ENCODE measurements at places on chromosomes 3 and 15.

DNA sequence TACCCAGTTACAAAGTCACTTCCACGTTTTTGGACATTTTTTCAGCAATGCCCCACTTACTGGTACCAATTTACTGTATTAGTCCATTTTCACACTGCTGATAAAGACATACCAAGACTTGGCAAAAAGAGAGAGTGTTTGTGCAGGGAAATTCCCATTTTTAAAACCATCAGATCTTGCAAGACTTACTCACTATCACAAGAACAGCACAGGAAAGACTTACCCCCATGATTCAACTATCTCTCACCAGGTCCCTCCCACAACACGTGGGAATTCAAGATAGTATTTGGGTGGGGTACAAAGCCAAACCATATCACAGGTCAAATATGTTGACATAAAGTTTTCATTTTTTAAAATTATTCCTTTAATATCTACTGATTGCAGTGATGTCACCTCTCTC is 16.2 kb upstream of the ABI3BP start:
- no peak for DNase-seq

DNA sequence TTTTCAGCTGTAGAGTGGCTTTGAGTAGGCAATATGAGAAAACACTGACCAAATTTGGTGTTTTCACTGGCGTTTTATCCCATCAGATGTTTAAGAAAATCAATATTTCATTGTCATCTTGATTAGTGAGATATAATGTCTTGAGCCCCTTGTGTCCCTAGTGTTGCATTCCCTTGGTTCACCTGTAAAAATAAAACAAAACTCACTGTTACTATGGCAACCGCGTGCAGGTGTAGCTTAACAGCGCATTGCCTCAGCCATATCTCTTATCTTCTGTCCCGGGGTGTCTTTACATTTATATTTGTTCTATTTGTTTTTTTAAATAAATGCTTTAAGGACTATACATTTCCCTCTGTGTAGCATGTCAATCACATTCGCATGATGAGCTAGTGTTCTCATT is 551.6 kb downstream of the ZIC1 start:
- DNase-seq, result no peak

GRCh38 chr3:53079791-53080555 is 34.1 kb upstream of the SFMBT1 start:
- no peak for DNase-seq

DNA sequence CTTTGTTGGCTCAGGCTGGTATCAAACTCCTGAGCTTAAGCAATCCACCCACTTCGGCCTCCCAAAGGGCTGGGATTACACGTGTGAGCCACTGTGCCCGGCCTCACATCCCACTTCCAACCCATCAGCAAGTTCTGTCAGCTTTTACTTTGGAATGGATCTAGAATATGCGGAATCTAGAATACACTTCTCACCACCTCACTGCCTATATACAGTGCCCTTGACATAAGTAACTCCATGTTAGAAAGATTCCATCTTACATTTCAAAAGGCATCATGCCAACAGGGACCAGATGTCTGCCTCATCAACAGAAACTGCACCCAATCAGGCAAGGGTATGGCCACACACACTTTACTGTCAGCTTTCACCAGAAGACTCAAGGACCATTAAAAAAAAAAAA is 9.9 kb upstream of the RBSN start:
- no peak for DNase-seq

DNA sequence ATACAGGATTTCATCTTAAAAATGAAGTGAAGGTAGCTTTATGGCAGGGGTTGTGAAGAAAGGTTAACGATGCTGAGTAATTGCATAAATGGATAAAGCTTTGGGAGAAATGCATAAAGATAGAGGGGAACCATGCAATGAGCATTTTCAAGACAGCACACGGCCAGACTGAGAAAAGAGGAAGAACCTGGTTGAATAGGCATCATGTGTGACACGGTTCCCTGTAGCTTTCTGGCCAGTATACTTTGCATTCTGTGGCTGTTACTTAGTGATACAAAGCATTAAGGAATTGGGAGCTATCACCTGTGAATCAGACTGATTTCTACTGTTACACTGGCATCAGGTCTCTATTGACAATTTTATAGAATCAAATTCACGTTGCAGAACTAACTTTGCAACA is 33.3 kb downstream of the NR2C2 start:
- no peak for DNase-seq

- DNase-seq, result no peak
Observed at GRCh38 chr15:91783008-91783407, 70.5 kb upstream of the SLCO3A1 start.

GRCh38 chr15:67735896-67736295 is 89.4 kb upstream of the SKOR1 start:
- DNase-seq, result no peak

DNA sequence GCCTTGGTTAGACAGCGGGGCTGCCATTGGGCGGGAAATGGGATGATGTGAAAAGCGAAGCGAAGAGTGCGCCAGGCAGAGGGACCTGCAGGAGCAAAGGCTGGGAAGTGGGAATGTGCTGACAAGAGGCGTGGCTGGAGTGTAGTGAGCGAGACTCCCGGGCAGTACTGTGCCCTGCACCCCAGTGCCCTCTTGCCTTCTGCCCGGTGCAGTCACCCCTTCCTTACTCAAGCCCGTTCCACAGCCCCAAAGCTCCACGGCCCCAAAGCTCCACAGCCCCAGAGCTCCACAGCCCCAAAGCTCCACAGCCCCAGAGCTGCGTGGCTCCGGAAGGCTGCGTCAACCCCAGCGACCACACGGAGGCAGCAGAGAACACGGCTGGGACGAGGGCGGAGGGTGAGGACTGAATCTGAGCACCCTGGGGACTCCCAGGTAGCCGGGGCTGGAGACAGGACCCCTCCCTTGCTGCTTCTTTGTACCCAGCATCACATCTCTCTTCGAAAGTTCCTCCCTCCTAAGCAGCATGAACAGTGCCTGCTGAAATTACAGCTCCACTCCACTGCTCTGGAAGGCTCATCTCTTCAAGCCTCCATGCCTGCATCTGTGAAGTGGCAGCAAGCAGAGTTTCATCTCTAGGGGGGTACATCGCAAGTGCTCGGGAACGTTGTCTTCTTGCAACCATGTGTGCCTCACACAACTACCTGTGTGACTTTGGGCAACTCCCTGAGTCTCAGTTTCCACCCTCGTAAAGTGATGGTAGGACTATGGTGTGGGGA is 108.9 kb downstream of the FBLN2 start:
- DNase-seq, result peak; percentile 22

DNA sequence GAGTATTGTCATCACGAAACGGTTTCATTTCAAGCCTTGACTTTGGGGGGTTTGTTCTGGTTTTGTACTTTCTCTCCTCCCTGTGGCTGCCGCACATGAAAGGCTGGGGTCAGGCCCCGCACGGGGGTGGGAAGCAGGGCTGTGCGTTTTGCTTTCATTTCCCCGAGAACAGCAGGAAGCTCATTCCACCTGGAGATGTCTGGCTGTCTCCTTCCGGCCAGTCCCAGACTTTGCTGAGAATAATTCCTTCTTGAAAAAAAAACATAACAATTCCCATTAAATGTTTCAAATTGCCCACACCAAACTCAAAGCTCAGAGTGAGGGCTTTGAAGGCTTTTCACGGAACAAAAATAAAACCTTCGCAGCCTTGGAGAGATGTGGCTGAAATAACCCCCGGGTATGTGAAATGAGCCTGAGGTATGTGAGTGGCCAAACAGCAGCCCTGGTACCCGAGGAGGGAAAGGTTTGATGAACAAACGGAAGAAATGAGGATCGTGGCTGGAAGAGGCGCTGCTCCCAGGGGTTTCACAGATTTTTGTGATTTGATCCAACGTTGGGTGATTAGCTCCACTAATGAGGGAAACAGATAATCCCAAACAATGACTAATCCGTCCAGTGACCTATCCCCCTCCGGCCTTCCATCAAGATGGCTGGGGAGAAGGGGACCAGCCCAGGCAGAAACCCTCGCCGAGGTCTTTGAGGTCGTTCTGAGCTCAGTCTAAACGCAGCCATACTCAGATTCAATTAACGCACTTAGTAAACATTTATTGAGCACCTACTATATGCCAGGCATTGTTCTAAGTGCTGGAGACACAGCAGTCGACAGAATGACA is 126.9 kb upstream of the MEF2A start:
- no peak for DNase-seq

DNA sequence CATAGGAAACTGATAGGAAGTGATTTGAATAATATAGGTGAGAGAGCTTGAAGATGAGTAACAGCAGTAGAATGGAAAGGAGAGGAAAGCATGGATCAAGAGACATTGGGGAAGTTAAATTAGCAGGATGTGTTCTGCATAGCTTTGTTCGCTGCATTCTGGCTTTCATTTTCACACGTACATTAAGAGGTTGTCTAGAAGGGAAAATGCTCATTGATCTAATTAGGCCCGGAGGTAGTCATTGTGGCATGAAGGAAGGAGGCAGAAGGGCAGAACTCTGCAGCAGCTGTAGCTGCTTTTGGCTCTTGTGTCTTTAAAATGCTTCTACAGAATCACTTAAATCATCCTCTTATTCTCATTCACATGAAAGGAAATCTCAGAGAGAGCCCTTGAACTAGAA is 40.3 kb downstream of the KCNAB1 start:
- no peak for DNase-seq

GRCh38 chr15:89075101-89075640 is 13.1 kb upstream of the ABHD2 start:
- no peak for DNase-seq

DNA sequence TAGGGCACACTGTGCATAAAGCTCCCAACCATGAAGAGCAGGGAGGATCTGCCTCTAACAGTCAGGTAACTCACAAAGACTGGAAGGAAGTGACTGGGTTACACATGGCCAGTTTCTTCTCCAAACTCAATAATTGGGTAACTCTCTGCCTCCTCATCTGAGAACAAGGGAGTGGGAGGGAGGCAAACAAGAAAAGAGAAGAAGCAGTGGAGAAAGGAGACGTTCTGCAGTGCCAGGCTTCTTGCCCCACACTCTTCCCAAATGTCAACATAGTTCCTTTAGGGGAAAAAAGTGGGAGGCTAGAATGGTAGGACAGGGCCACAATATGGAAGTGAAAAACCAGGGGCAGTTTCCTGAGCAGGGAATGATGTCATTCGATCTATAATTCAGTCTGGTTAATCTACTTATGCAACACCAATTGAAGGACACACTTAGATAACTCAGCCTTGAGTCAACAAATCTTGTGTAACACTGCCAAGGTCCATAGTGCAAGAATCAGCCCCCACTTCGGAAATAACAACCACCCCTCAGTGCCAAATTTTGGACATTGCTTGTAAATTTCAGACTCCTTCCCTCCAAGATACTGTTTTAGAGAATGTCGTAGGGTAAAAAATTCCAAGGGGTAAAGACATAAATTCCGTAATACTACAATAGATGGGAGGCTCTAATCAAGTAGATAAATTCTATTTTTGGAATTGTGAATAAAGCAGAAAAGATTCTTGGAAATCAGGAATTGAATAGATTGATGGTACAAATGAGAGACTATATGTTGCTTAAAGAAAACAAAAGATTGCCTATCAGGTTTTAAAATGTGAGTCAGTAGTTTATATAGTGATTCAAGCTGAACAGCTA is 143.0 kb downstream of the LPP start:
- no peak for DNase-seq
